ENCODE measurements at places on chromosomes 1 and 21. TPM values are rescaled to one million over a fixed set of nuclear protein-coding genes. Genes with fewer than 3 reads are reported as not detected.

DNASE2B gene
- not detected for total RNA-seq

HPCA gene
- total RNA-seq = not detected

- no peaks in the 10 kb centered on the region for H3K27me3 ChIP-seq
- H3K27ac ChIP-seq = no peak overlapping the region
- DNase-seq = no peak
- H3K4me3 ChIP-seq = no peak overlapping the region
- no peaks in the 10 kb centered on the region for H3K4me1 ChIP-seq
Observed at GRCh38 chr1:108000620-108001111, 35.7 kb upstream of the VAV3 start.

TNN gene
- not detected for total RNA-seq

DNA sequence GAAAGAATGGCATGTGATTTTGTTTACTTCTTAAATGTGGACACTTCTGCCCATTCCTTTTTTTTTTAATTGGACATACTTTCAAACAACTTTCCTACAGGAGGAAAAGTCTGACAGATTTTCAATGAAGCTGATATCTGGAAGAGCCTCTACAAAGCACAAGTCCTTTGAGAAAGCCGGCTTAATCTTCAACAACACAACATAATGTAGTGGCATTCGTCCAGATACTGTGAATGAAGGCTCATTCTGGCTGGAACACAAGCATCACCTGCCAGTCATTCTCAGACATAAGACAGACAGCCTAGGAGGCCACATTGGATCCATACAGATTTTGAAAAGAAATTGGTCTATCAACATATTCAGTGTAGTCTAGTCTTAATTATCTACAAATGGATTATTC, 4.9 kb downstream of the OTUD7B start:
- no peak overlapping the region for H3K4me3 ChIP-seq
- H3K27ac ChIP-seq = no peak overlapping the region
- no peak for DNase-seq
- no peaks in the 10 kb centered on the region for H3K4me1 ChIP-seq
- H3K36me3 ChIP-seq = no peaks in the 10 kb centered on the region
- no peaks in the 10 kb centered on the region for H3K27me3 ChIP-seq

DNA sequence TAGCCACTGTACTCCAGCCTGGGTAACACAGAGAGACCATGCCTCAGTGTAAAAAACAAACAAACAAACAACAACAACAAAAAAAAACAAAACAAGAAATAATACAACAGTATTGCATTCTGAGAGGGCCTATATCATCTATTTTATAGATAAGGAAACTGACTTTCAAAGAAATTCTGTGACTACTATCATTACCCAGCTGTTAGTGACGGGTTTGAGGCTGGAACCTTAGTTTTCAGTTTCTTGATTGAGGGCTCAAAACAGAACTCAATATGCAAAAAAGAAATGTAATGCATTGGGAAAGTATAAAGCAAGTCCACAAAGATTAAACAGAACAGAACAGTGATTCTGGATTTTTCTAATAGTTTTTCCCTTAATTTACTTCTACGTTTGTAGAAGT, 149.4 kb downstream of the NFIA start:
- no peak overlapping the region for H3K27ac ChIP-seq
- no peak overlapping the region for H3K4me3 ChIP-seq
- H3K4me1 ChIP-seq = no peaks in the 10 kb centered on the region
- H3K36me3 ChIP-seq = no peaks in the 10 kb centered on the region
- H3K27me3 ChIP-seq = no peaks in the 10 kb centered on the region

IL22RA1 gene
- 0.08 TPM for total RNA-seq

DNA sequence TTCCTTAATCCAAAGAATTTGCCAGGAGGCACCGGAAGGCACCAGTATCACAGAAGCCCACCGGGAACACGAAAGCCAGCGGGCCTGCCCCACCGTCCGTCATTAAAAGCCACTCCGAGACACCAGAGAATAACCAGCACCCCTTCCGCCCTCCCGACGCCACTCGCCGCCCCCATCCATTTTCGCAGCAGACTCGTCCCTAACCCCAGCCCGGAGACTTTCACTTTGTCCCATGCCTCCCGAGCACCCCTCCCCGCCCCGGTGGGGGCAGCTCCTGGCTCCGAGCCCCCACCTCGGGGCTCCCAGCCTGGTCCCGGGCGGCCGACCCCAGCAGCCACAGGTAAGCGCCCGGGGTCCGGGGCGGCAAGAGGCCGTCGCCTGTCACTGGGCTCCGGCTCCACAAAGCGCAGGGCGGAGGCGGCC, 105.4 kb downstream of the SLC45A1 start:
- no peaks in the 10 kb centered on the region for H3K36me3 ChIP-seq
- H3K4me1 ChIP-seq = peaks cover 32% of the 10 kb centered on the region
- H3K4me3 ChIP-seq = peak overlapping the region; percentile 79
- no peaks in the 10 kb centered on the region for H3K27me3 ChIP-seq
- no peak for DNase-seq

GRCh38 chr1:200253774-200254495, 155.9 kb downstream of the ZNF281 start:
- no peaks in the 10 kb centered on the region for H3K27me3 ChIP-seq
- no peak overlapping the region for H3K4me3 ChIP-seq
- H3K4me1 ChIP-seq = no peaks in the 10 kb centered on the region
- H3K36me3 ChIP-seq = no peaks in the 10 kb centered on the region
- no peak overlapping the region for H3K27ac ChIP-seq
- peak; percentile 62 for DNase-seq

DNA sequence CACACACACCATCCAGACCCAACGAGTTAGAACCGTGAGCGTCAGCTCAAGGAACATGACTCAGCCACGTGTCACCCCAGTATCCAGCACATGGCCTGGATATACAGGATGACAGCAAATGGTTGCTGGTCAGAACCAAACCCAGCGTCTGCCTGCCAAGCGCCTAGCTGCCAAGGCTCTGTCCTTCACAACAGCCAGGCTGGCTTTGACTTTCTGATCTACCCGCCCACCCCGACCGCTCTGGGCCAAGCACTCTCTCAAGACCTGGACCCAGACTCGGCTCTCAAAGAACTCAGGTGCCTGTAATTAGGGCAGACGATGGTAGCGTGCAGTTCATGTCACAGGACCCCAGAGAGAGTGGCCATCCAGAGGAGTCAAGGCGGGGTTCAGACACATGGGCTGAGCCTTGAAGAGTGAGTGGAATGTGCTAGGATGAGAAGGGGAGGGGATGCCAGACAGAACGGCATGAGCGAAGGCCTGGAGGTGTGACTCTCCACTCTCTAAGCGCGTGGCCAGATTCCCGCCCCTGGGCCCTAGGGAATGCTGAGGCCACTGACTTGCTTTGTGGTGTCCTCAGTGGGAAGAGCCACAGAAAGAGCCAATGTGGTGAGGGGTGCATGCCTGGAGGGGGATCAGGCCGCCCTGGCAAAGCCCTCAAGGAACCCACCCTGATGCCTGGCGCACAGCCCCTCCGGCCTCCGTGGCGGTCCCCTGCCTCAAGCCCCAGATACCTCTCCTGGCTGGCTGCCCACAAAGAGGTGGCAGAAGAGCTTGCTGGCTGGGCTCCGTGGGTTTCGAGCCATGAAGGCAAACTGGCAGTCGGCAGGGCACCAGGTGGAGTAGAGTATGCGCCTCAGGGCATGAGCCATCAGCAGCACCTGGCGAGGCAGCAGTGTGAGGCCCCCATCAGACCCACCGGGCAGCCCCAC, 7.0 kb downstream of the SH2D5 start:
- H3K27me3 ChIP-seq = peaks cover under 1% of the 10 kb centered on the region
- no peak overlapping the region for H3K27ac ChIP-seq
- no peaks in the 10 kb centered on the region for H3K4me1 ChIP-seq
- DNase-seq = no peak
- H3K36me3 ChIP-seq = no peaks in the 10 kb centered on the region

DNA sequence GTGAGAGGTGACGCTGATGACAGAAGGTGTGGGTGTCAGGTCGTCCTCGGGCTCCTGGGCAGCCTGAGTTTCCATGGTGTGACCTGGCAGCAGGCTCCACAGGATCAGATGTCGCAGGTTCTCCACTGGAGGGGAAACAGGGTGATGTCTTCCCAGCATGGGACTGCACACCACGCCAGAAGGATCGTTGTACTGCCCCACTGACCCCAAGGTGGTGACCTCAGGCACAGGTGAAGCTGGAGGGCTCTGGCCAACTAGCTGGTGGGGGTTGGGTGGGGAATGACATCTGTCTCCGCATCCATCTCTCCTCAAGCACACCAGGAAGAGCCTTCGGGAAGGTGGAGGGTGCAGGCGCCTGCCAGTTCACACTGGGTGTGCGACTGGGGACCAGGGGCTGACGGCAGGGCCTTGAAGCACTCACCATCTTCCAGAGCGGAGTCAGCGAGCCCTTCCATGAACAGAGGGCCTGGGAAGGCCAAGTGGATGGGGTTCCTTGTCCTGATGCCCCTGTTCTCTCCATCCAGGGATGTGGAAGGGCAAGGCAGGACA, 19.4 kb downstream of the LRRC71 start:
- no peaks in the 10 kb centered on the region for H3K27me3 ChIP-seq
- DNase-seq = no peak
- H3K4me3 ChIP-seq = no peak overlapping the region
- H3K4me1 ChIP-seq = no peaks in the 10 kb centered on the region
- no peak overlapping the region for H3K27ac ChIP-seq

CTH gene
- 7.2 TPM for total RNA-seq

GRCh38 chr1:65948609-65949229, 156.0 kb downstream of the PDE4B start:
- no peak for DNase-seq
- no peak overlapping the region for H3K4me3 ChIP-seq
- no peaks in the 10 kb centered on the region for H3K36me3 ChIP-seq
- no peak overlapping the region for H3K27ac ChIP-seq
- no peaks in the 10 kb centered on the region for H3K4me1 ChIP-seq

DNA sequence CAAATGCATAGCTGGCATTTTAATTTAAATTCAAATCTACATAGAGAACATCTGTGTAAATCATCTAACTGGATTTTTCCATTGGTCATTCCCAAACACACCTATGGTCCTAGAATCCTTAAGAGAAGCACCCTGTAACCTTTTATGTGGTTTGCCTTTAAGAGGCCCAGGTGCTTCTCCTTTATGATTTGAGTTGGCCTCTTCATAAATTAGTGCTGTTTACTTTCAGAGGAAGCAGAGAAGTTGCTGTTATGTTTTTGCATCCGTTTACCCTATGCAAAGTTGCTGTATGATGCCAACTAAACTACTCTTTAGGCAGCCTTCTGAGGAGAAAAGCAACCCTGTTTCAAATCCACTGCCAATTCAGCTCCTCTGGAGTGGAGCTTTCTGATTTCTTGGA, 193.8 kb downstream of the HS2ST1 start:
- DNase-seq = no peak
- no peak overlapping the region for H3K4me3 ChIP-seq
- H3K27ac ChIP-seq = no peak overlapping the region
- no peaks in the 10 kb centered on the region for H3K27me3 ChIP-seq
- peaks cover 28% of the 10 kb centered on the region for H3K4me1 ChIP-seq

TCP10L gene
- not detected for total RNA-seq

DNA sequence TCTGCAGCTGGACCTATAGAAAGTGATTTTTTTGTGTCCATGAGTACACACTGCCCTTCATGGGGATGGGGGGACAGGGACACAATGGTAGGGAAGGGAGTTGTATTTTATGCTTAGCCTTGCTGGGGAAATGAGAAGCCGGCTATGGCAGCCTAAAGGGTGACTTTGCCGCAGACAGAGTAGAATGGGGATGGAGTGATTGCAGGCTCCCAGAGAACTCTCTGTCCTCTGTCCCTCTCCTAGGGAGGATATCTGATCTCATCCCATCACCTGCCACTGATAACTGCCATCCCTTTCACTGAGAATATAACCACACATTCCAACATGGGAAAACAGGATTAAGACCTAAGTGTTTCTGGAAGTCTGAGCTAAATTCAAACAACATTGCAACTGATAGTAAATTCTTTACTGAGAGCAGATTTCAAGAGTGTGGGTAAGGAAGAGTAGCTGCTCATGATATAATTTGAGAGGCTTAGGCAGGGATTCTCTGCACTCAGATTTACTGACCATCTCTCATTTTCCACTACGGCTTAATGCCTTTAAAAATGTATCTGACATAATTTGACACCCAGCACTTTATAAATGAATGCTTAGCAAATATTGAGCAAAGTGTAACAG, 13.9 kb downstream of the SH2D1B start:
- no peak overlapping the region for H3K4me3 ChIP-seq
- no peak for DNase-seq
- H3K27ac ChIP-seq = no peak overlapping the region
- no peaks in the 10 kb centered on the region for H3K36me3 ChIP-seq

DNA sequence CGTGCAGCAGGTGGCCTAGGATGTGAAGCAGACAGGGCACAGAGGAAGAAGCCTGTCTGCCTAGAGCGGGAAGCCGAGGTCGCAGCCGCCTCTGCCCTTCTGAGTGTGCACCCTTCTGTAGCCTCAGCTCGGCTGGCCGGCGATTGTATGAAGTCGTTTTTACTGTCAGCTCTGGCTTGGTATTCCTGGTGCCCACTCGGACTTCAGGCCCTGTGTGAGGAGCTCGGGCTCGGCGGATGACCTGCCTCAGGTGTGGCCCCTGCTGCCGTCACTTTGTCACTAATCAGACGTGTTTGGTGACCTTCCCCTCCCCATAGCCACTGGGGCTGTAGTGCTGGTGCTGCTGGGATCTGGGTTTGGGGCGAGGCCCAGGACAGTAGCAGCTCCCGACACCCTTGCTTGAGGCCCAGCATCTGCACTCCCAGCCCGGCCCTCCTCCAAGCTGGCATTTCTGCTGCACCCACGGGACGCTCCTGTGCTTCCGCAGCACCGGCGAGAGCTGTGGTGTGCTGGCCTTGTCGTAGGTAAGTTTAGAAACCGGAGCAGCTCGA, 18.1 kb downstream of the SLX9 start:
- no peaks in the 10 kb centered on the region for H3K27me3 ChIP-seq
- H3K4me1 ChIP-seq = no peaks in the 10 kb centered on the region
- no peak for DNase-seq
- H3K4me3 ChIP-seq = no peak overlapping the region
- H3K27ac ChIP-seq = no peak overlapping the region

DNA sequence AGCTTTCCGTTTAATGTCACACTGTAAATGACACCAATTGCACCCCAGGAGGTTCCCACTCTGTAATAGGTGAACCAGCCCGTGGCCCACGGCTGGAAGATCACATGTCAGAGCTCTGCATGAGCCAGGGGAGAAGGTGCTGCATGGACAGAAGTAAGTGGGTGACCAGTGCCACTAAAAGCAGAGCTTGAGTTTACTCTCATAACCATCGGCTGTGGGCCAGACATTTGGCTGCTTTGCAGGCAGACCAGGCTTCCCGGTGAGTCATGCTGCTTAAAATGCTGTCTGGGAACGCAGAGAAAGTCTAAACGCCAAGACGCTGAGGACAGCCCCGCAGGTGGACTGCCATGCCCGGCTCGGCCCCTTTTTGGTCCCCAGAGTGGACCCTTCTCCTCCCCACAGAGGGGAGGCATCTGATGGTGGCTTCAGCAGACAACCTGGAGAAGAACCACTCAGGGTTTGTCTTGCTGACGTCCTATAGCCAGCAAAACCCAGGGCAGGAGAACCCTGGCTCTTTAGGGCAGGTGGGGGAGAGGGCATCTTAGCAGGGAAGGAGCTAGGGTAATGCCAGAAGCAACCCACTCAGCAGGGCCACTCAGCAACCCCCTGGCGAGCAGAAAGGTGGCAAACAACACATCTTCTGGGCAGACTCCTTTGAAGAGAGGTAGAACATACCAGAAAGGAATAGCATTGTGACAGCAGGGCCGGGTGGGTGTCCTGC, 7.3 kb downstream of the KIAA2013 start:
- DNase-seq = no peak
- H3K36me3 ChIP-seq = peaks cover 10% of the 10 kb centered on the region
- H3K27ac ChIP-seq = no peak overlapping the region
- H3K27me3 ChIP-seq = no peaks in the 10 kb centered on the region
- no peak overlapping the region for H3K4me3 ChIP-seq
